A549 (cell line): ENCODE measurements at places on chromosomes 4 and X. TPM values are rescaled to one million over a fixed set of nuclear protein-coding genes. Genes with fewer than 3 reads are reported as not detected.

CCDC110 gene
- polyA plus RNA-seq: 0.03 TPM in 1 of 3 replicates, not detected in the others

RNF4 gene
- 65.8 to 67.1 TPM (median 66.9 TPM) in 3 replicates for polyA plus RNA-seq

DUX4 gene
- polyA plus RNA-seq: not detected in 3 replicates

TEX11 gene
- polyA plus RNA-seq: not detected in 3 replicates

FMR1NB gene
- polyA plus RNA-seq: not detected in 3 replicates

WAS gene
- polyA plus RNA-seq: 0.21 to 0.44 TPM (median 0.29 TPM) in 3 replicates

PAGE4 gene
- polyA plus RNA-seq: not detected in 3 replicates

PPARGC1A gene
- 0.04 to 0.07 TPM (median 0.07 TPM) in 3 replicates for polyA plus RNA-seq

SMAD1 gene
- 7.9 to 9.9 TPM (median 9.2 TPM) in 3 replicates for polyA plus RNA-seq

EDA gene
- 0.16 to 0.26 TPM (median 0.20 TPM) in 3 replicates for polyA plus RNA-seq

NEUROG2 gene
- polyA plus RNA-seq: not detected in 3 replicates

ELK1 gene
- polyA plus RNA-seq: 20.6 to 23.5 TPM (median 21.9 TPM) in 3 replicates

MAP3K15 gene
- polyA plus RNA-seq: 2.2 to 2.4 TPM (median 2.3 TPM) in 3 replicates

EVC2 gene
- 1.3 to 1.5 TPM (median 1.5 TPM) in 3 replicates for polyA plus RNA-seq

GAGE12J gene
- polyA plus RNA-seq: not detected in 3 replicates

GRCh38 chr4:147958489-147959065 is 226.7 kb downstream of the ARHGAP10 start:
- no peak for DNase-seq

DNA sequence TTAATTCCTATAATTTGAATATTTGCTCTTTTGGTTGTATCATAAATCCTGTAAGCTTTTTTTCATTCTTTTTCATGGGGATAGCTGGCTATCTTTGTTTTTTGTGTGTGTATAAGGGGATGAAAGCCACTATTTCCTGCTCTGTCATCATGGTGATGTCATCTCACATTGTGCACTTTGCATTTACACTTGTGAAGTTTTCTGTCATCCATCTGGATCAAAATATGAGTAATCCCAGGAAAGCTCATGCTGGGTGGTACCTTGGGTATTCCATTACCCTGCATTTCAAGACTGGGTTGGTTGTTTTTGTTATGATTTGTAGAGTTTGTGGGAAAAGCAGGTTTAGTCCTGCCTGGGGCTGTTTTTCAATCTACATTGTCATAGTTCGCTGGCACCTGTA is 367.3 kb downstream of the CHIC1 start:
- DNase-seq: no peak

DNA sequence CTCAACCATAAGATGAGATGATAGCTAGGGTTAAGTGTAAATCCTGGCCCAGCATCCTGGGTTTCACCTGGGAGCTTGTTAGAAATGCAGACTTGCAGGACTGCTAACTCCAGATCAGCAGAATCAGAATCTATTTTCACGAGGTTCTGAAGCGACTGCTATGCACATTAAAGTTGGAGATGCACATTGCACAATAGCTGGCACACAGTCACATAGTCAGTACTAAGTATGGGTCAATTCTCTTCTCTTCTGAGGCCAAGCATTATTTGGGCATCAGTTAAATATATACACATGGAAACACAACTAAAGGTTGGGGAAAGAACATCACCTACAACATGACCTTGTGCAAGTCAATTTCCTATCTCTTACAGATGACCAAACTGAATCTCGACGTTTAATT is 155.1 kb upstream of the FGF13 start:
- DNase-seq: no peak

- no peak for DNase-seq
Observed at GRCh38 chrX:148785256-148785655, 284.8 kb downstream of the AFF2 start.

- DNase-seq: no peak
Observed at GRCh38 chrX:74467656-74468055, 46.4 kb downstream of the SLC16A2 start.

DNA sequence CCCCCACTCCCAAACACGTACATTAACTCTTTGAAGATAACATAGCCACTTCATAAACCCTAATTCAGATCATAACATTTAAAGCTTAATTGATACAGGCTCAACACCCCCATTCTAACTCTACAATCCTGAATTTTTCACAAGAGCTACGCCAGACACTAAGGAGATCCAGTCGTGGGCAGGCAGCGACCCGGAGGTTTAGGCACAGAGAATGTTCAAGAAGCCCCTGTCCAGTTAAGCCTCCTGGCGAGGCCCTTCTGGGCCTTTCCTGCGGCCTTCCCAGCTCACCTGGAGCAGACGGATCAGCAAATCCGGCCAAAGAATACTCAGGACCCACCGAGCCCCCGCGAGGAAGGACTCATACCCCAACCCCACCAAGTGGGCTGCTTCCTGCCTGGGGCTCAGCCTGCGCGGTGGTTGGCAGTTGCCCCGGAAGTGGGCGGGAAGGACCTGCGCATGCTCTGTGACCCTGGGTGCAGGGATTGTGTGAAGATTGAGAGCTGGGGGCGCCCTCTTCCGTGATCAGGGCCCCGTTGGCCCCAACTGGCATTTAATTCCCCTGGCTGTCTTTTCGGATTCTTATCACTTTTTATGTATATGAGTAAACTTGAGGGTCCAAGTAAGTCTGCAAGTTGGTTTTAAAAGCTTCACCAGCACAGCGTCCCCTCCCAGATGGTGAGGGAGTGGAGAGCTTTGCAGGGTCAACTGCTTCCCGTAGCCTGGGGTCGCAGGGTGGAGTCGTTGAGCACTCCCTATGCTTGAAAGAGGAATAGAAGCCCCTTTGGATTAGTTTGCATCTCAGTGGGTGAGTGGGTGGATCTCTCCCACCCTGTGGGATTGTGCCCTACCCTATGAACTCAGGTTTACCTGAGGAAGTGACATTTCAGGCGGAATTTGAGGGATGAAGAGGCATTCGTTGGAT is at the start of gene TRIM61:
Gene TRIM61 (minus strand): TSS at position 415 of the 922 bp plus-strand sequence. CDS start 7,655 bp downstream, outside the sequence.
- no peak for DNase-seq

- DNase-seq: peak; percentile 33
Observed at GRCh38 chrX:139831675-139832456, 101.0 kb downstream of the ATP11C start.

DNA sequence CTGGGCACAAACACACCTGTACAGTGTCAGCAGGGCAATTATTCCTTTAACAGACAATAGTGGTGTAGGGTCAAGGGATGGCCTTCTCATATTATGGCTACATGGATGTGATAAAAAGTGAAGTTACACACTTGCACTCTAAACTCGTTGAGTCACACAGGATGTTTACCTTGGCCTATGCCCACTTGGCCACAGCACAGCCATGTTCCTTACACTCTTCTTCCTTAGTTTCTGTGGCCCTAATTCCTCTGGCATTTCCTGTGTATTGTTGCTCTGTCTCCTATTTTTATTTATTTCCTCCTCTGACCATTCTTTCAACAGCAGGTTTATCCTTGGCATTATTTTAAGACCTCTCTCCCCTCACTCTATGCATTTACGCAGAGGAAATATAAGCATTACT is 86.8 kb upstream of the NPFFR2 start:
- DNase-seq: no peak

DNA sequence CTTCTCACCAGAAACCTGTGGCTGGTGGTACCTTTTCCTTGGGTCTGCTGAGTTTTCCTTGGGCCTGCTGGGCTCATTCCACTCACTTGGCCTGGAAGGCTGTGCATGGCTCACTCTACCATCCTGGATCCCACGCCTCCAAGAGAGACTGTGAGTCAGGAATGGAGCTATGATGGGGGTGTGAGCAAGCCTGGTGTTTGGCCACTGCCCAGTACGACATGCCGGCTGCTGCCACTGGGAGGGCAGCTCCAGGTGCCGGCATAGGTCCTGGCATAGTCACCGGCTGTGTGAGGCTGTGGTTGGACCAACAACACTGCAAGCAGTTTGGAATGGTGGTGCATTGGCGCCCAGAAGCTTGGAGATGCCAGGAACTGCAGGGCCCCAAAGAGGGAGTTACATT is 721.7 kb downstream of the PCDH18 start:
- no peak for DNase-seq

- no peak for DNase-seq
Observed at GRCh38 chr4:26030780-26031179, 116.8 kb downstream of the SMIM20 start.

DNA sequence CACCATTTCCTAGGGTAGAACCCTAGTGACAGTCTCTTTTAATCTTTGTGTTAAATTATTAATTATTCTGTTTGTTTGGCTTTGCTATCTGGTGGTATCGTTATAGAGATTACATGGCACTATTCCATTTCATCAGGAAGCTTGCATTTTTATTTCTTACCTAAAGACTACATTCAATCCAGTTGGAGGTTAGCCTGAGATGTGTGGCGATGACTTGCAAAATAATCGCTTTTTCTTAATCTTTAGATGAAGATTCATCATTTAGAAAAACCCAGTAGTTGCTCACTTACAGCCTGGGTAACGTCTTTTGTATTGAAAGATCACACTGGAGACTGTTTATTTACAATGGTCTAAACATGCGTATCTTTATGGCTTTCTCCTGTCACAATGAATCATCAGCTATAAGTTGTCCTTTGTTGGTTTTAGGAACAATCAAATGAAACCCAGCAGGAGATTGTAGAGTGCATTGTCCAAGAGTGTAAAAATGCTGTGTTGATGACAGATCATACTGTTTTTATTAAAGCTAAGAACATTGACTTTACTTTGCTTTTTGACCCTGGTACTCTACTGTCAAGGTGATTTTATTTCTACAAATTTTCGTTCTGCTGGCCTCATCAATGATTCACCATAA is 281.7 kb upstream of the PITX2 start:
- DNase-seq: peak; percentile 3

GRCh38 chr4:148634476-148634875 is 192.3 kb upstream of the NR3C2 start:
- DNase-seq: no peak

GRCh38 chrX:63327788-63328187 is 23.3 kb downstream of the SPIN4 start:
- DNase-seq: no peak

GRCh38 chr4:166546009-166546408 is 673.0 kb downstream of the TLL1 start:
- DNase-seq: no peak

GRCh38 chr4:111074523-111075114 is 451.7 kb upstream of the PITX2 start:
- no peak for DNase-seq

GRCh38 chrX:37875675-37876074 is 28.3 kb upstream of the DYNLT3 start:
- no peak for DNase-seq

GRCh38 chr4:81601358-81601694 is 129.6 kb upstream of the RASGEF1B start:
- no peak for DNase-seq

DNA sequence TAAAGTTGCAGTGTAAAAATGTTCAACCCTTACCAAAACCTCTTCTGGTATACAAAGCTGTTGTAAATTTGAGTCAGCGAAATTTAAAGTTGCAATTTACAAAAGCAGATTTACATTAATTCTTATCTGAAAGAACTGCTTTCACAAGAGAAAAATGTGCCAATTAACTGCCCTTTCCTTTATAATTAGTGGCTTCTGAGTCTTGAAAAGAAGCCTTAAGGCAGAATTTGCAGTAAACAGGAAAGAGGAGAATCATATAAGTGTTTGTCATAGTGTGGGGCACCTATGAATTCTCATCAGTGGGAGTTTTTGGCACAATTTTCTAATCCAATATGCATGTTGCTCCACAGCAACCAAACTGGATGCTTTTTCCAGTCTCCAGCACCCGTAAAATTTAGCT is 125.3 kb upstream of the GABRG1 start:
- DNase-seq: no peak

GRCh38 chr4:165537028-165537648 is 158.3 kb downstream of the CPE start:
- peak; percentile 38 for DNase-seq

DNA sequence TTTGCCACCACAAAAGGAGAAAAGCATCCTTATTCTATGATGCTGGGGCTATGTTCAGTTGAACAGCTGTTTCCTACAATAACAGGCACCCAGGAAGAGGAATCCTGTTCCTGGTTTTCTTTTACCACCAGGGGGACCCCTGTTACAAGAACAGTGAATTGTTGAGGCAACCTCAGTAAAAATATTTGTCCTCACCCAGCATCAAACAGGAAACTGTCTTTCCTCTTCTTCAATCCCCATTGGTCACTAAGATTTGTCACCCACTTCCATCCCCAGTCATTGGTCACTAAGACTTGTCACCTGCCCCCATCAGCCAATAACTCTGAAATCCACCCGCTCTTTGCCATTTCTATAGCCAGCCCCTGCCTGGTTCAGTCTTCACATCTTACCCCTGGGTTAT is 143.5 kb upstream of the GALNT7 start:
- peak; percentile 71 for DNase-seq

- DNase-seq: peak; percentile 66
Observed at GRCh38 chrX:10327651-10328050, 170.9 kb downstream of the CLCN4 start.

DNA sequence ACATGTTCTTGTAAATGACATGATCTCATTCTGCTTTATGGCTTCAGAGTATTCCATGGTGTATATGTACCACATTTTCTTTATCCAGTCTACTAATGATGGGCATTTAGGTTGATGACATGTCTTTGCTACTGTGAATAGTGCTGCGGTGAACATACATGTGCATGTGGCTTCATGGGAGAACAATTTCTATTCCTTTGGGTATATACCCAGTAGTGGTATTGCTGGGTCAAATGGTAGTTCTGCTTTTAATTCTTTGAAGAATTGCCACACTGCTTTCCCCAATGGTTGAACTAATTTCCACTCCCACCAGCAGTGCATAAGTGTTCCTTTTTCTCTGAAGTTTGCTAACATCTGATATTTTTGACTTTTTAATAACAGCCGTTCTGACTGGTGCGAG is 1080.3 kb downstream of the CCSER1 start:
- DNase-seq: no peak

DNA sequence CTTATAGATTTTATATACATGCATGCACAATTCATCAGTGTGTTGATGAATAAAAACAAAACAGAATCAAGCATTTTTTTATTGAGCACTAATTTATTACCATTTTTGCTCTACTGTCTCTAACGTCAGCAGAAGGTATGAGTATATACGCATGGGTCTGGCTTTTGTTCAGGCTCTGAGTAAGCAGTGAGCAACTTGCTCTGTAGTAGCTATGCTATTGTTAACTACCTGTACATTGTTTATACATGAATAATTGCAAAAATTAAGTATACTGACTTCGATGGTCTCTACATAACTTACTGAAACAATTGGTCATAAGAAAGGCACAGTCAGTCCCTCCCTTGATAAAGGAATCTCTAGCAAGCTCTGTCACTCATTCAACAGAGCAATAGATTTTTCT is 122.9 kb downstream of the RS1 start:
- DNase-seq: no peak

DNA sequence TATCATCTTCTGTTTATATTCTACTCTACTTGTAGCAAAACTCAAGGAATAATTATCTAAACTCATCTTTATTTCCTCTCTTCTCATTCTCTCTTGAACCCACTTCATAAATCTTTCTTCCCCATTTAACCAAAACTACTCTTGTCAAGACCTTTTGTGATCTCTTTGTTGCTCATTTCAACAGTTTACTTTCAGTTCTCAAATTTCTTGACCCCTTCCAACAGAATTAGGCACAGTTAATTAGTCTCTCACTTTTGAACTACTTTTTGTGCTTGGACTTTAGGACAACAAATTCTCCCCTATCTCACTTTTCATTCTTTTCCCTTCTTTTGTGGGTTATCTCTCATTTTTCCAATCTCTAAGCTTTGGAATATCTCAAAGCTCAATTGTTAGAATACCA is 27.4 kb upstream of the CAMK2D start:
- no peak for DNase-seq
